ENCODE measurements at places on chromosomes 4 and X. TPM values are rescaled to one million over a fixed set of nuclear protein-coding genes. Genes with fewer than 3 reads are reported as not detected.
A peak's percentile ranks its signal among the peaks of the same experiment; 100 is the strongest.

PRKX gene
- total RNA-seq: 19.8 TPM

HSD17B13 gene
- not detected for total RNA-seq

COX7B gene
- 250 TPM for total RNA-seq

NHSL2 gene
- 14.8 TPM for total RNA-seq

GALNTL6 gene
- total RNA-seq: 0.67 TPM

EDA gene
- total RNA-seq: 1.2 TPM

FGF13 gene
- 5.1 TPM for total RNA-seq

OPRPN gene
- not detected for total RNA-seq

DNA sequence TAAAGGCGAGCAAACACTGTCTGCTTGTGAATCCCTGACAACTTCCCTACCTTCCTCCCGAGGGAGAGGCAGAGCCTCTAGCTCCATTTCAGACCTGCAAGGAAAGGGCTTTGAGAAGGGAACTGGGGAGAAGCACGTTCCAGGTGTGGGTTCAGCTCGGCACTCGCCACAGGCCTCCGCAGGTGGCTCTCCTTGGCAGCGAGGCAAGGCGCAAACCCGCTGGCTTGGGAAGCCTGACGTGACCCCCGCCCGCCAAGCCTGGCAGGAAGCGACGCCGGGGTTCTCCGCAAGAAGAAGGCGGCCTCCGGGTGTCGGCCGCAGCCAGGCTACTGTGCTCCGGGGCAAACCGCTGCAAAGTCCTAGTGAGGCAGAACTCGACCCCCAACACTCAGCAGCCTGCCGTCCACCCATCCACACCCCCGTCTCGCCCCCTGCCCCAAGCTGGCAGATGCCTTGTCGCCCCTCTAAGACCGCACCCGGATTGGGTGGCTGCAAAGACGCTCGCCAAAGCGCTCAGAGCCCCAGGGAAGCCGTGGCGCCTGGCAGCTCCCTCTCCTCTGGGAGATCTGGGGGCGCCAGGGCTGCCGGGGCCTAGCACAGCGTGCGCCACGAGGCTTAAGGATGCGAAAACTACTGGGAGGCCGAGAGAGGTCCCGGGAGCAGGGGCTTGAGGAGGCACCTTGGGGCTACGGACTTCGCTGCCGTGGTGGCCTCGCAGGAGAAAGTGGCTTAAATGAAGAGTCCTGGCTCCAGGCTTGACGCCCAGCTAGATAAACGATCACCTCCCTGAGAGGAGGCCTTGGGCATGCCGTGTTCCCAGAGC lies 21.8 kb downstream of the NKX3-2 start:
- no peak for DNase-seq

DNA sequence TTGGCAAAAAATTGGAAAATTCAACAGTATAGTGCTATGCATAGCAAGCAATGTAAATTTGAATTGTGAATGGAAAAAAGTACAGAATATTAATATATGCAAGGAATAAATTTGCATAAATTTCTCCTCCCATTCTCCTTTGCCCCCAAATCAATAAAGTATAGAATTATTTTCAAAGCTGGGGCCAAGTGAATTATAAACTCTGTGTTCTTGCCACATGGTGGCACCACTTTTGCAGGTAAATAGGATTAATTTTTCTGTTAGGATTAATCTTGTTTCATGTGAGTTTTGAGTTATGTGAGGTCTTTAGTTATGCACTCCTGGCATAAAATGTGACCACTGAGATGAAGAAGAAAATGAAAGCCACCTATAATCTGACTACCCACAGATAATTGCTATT lies 19.9 kb downstream of the COPS4 start:
- DNase-seq: no peak

DNA sequence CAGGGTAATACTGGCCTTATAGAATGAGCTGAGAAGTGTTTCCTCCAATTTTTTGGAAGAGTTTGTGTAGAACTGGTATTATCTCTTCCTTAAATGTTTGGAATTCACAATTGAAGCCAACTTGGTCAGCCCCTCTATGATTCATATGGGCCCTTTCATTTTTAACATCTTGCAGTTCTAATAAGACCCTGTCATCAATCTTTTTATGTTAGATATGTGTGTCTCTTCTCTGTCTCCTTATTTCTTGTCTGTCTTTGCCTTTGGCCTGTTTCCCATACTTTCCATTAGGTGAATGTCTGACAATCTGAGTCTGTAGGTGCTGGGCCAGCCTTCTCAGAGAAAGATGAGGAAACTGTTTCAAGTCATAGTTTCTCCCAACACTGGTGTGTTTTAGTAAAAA lies 88.7 kb downstream of the SLC16A2 start:
- DNase-seq: peak; percentile 37

DNA sequence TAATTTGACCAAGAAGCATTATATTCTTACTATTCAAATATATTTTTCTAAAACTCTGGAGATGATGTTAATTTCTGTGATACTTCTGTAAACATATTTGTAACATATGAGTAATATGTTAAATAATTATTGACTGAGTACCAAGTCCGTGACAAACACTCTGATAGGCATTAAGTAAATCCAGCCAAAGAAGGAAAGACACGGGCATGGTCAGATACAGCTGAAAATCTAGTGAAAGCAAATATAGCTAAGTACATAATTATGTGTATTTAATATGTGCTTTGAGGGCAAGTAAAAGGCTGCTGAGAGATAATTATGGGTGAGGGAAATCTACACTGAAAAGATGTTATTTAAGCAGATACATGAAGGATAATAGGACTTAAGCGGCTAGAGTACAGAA lies 1263.6 kb upstream of the ADGRL3 start:
- no peak for DNase-seq

- no peak for DNase-seq
These were observed 8.1 kb downstream of the IGBP1 start for GRCh38 chrX:70141373-70141772.

GRCh38 chr4:7819446-7819845 lies 120.2 kb downstream of the AFAP1 start:
- no peak for DNase-seq

DNA sequence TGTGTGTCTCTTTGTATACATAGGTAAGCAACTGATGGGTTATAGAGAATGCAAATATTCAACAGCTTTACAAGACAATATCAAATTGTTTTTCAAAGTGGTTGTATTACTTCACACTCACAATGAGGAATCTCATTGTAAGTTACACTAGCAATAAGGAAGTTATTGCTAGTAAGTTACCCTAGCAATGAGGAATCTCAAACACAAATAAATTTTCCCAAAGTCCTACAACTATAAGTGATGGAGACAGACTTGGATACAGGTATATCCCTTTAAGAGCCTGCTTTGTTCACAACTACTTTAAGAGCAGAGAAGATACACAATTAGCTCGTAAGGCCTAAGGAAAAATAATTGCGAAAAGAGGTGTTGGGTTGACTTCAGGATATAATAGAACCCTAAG lies 28.3 kb upstream of the NWD2 start:
- no peak for DNase-seq

DNA sequence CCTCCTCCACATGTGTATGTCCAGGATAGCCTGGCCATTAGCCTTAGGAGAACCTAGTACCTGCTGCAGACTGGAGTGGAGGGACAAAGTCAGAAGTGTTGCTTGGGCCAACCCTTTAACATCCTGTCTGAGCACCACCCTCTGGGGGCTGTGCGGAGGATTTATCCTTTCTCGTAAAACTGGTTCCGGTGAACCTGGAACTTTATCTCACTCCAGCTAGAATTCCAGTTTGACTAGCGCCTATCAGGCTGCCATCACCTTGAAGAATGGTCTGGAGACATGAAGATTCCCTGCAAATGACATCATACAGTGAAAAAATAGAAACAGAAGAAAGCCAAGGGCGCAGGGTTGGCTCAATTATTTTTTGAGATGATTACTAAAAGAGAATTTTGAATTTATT lies 4.0 kb downstream of the TCEAL8 start:
- no peak for DNase-seq

GRCh38 chr4:88244816-88245579 lies 39.4 kb downstream of the PPM1K start:
- no peak for DNase-seq

DNA sequence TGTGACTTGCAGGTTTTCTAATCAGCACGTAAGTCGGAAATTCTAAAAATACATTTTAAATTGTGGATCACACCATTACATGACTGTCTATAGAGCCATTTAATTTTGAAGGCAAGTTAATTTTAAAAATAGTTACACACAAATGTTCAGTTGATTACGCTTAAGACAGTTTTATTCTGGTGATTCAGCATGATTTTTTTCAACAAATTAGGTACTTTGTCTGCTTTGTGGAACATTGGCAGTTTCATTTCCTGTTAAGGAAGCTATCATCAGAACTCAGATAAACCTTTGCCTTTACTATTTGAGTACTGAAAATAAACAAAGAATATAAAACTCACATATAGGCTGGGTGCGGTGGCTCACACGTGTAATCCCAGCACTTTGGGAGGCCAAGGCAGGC lies 19.5 kb downstream of the SAT1 start:
- DNase-seq: no peak

DNA sequence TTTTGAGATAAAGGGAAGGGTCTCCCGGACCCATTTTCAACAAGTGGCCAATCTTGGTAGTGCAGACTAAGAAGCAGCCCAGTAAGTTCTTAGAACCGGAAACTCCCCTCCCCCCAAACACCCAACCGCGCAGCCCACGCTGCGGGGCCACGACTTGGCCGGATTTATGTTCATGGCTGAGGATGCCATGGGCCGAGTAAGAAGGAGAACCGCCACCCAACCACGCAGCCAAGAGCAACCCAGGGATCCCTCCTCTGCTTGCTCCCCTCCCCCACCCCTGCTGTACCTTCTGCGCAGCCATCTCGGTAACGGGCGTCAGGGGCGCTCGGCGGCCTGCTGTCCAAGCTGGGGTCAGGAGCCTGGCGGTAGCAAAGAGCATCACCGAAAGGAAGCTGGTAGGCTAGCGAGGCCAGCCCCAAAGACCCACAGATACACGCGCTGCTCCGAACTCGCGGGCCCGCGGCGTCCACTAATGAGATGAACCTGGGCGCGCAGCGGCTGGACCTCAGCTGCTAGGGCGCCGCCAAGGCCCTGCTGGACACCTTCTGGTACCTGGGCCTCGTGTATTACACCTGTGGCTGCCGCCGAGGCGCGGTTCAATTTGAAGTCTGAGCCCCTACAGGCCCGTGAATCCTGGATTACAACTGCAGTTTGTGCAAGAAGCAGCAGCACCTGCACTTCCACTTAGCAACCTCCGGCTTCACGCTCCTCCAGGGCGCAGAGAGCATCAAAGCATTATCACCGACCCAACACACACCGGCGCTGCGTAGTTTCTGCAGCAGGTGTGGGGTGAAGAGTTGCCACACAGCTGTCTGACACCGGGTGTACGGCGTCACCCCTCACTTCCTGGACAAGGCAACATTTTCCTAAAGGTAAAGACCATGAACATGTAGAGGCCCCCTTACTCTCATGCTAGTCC lies 63.4 kb downstream of the NUDT10 start:
- DNase-seq: no peak

Data from astrocyte (in vitro differentiated cells and primary cell).